Activated T-helper 9 cell treated with anti-CD3 and anti-CD28 coated beads, Interleukin-2, amount 50 U/mL, for 16 hours (primary cell): ENCODE measurements at places on chromosomes 2 and 18.

- DNase-seq, result no peak
These were observed 184.3 kb upstream of the APCDD1 start for GRCh38 chr18:10270151-10270571.

DNA sequence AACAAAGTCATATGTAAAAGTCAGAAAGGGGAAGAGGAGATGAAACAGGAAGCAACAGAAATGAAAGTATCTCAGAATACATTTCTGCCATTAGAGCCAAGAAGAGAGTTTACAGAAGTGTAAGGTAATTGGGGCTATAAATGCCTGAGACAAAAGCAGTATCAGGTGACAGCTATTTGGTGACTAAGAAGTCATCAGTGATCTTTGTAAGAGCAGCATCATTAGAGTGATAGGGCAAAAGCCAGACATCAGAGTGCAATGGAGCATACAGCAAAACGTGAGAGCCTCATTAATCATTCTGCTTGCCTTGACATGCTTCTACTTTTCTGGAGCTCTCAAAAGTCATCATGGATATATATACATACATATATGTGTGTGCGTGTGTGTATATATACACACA, 804.7 kb upstream of the PIK3C3 start:
- no peak for DNase-seq

GRCh38 chr2:10331027-10331701, 28.5 kb downstream of the HPCAL1 start:
- peak; percentile 58 for DNase-seq

DNA sequence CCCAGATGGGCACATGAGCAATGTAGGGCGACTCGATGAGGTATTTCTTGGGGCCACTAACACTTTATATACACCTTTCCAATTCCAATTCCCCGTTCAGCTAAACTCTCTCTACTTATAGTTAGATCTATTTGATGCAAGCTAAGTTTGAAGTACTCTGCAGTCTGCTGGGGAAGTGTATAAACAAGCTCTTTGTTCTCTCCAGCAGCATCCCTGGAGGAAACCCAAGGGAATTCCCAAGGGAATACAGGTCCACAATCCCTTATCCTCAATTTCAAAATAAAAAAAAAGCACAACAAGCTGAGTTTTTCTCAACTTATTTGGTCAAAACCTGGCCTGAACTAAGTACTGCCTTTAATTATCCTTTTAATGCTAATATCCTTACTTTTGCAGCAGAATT, 433.3 kb downstream of the NBAS start:
- no peak for DNase-seq

DNA sequence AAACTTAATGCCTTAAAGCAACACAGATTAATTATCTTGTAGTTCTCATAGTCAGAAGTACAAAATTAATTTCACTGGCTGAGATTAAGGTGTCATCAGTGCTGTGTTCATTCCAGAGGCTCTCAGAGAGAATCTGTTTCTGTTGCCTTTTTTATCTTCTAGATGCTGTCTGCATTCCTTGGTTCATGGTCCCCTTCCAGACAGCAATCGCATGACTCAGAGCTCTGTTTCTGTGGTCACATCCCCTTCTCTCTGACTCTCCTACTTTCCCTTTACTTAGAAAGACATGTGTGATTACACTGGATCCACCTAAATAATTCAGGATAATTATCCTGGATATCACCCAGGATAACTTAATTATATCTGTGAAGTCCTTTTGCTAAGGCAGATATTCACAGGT, 148.6 kb downstream of the MAIP1 start:
- DNase-seq, result no peak
